ENCODE measurements at places on chromosomes 12 and 14.

- no peak for DNase-seq
Measured at GRCh38 chr12:68159681-68160304, at the start of gene IFNG. IFNG (minus strand) TSS chr12:68159740; CDS start chr12:68159615, 125 bp downstream.

DNA sequence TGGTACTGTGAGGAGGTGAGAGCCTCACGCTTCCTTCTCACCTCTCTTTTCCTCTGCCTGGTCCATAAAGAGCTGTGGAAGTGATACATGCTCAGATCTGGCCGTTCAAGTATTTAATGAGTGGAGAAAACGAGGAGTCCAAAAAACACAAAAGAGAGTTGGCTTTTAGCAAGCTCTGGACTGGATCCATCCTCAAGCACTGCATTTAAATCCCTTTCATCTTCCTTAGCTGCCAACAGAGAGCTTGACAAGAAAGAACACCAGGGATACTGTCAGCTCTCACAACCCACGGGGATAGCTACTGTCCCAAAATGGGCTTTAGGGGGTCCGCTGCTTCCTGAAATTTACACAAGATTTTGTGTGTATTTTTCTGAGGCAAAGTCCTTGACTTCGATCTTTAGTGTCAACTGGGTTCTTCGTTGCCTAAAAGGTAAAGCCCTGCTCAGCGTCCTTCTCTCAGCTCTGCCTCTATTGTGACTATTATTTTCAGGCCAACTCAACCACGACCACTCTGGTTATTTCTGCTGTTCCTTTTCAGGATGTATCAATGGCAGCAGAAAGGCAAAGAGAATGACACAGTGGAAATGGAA, 120.9 kb downstream of the TMTC1 start:
- DNase-seq: no peak

DNA sequence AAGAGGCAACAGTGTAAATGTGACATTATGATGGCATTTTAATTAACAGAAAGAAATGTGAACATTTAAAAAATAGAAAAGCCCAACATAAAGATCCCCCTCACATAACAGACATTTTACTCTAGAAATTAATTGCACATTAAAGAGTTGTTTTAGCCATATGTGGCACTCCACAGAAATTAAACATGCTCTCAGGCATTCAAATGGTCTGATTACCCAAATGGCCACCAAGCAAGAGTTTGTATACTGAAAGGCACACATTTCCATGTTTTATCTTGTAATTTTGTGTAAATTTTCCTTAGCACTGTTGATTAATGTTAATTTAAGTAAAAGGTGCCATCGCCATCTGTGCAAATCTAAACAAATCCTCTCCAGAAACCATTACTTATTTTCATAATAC, 43.5 kb downstream of the GTF2A1 start:
- no peak for DNase-seq

GRCh38 chr14:89617481-89618329, 200.7 kb upstream of the FOXN3 start:
- DNase-seq: peak; percentile 44

DNA sequence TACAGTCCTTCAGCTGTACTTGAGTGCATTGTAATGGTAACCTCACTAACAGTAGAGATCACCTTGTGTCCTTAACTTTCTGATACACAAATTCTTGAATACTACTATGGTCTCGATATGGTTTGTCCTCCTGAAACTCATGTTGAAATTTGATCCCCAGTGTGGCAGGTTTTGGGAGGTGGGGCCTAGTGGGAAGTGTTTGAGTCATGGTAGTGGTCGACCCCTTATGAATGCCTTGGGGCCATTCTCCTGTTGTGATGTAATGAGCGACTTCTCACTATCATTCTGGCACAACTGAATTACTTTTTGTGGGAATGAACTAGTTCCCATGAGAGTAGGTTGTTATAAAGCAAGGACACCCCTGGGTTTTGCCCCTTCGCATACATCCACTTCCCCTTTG, 52.3 kb downstream of the IPO8 start:
- no peak for DNase-seq

GRCh38 chr14:98914942-98915341, 357.1 kb downstream of the BCL11B start:
- DNase-seq: no peak

- no peak for DNase-seq
Measured at GRCh38 chr12:103268831-103269514, 226.8 kb downstream of the C12orf42 start.

DNA sequence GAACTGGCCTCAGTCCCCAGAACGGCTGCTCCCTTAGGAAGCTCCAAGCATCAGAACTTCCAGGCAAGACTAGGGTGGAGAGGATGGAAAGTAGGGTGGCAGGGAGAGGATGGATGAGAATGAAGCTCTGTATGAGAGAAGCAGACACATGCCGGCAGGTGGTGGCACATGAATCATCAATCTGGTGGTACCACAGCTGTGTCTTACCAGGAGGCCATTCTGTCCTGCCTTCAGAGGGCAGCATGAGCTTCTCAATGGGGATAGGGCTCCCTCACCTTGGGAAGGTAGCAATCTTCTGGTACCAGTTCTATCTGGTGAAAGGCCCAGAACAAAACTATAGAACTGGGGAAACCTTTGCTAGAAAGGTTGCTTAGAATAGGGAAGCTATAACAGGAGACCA, 55.4 kb upstream of the PYGL start:
- DNase-seq: no peak

- no peak for DNase-seq
Measured at GRCh38 chr12:101299931-101300330, 20.0 kb downstream of the UTP20 start.

GRCh38 chr14:30754778-30755177, 119.6 kb upstream of the COCH start:
- no peak for DNase-seq

DNA sequence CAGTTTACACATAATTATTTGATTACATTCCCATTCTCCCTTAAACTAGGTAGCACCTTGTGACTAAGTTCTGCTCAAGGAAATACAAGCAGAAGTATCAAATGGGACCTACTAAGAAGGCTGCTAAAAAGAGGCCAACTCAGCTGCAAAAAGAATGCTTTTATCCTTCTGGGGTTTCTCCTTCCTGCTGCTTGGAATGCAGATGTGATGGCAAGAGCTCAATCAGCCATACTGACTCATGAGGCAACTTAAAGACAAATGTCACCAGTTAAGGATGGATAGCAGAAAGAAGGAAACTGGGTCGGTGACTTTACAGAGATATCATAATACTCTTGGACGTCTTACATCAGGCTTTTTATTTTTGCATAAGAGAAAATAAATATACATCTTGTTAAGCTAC, 38.0 kb upstream of the RAP1B start:
- DNase-seq: no peak

- DNase-seq: no peak
Measured at GRCh38 chr12:90262251-90262650, 553.6 kb upstream of the ATP2B1 start.

- no peak for DNase-seq
Measured at GRCh38 chr12:78802593-78802992, 62.0 kb upstream of the SYT1 start.

GRCh38 chr12:125259178-125259867, 194.1 kb downstream of the AACS start:
- no peak for DNase-seq

- no peak for DNase-seq
Measured at GRCh38 chr12:52130711-52131110, 51.2 kb downstream of the SMIM41 start.

GRCh38 chr14:34219661-34220377, 242.2 kb downstream of the SPTSSA start:
- DNase-seq: no peak

- DNase-seq: no peak
Measured at GRCh38 chr14:71800878-71801277, 131.4 kb upstream of the RGS6 start.

GRCh38 chr12:59615392-59616165, 19.8 kb downstream of the SLC16A7 start:
- no peak for DNase-seq

- DNase-seq: peak; percentile 95
Measured at GRCh38 chr12:120725659-120726509, at the start of gene ACADS. ACADS (plus strand) TSS chr12:120725826; CDS start chr12:120725886, 60 bp downstream.

GRCh38 chr12:57657744-57658143, 24.7 kb upstream of the B4GALNT1 start:
- DNase-seq: no peak

DNA sequence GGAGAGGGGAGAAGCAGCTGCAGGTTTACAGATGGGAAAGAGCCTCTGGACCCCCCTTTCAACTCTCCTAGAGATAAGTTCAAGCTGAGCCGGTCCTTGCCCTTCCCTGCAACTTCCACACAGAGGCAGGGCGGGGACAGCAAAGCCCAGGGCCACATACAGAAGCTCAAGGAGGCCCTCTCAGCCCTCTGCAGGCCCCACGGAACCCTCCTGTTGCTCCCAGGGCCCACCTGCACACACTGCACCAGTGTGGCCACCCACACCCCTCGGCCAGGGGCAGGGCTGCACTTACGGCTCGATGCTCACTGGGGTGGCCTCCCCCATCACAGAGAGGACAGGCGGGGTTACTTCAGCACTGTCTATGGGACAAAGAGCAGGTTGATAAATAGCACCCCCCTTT, 13.0 kb upstream of the PNMA1 start:
- DNase-seq: peak; percentile 1

GRCh38 chr14:55867719-55868118, 250.5 kb upstream of the PELI2 start:
- DNase-seq: no peak

DNA sequence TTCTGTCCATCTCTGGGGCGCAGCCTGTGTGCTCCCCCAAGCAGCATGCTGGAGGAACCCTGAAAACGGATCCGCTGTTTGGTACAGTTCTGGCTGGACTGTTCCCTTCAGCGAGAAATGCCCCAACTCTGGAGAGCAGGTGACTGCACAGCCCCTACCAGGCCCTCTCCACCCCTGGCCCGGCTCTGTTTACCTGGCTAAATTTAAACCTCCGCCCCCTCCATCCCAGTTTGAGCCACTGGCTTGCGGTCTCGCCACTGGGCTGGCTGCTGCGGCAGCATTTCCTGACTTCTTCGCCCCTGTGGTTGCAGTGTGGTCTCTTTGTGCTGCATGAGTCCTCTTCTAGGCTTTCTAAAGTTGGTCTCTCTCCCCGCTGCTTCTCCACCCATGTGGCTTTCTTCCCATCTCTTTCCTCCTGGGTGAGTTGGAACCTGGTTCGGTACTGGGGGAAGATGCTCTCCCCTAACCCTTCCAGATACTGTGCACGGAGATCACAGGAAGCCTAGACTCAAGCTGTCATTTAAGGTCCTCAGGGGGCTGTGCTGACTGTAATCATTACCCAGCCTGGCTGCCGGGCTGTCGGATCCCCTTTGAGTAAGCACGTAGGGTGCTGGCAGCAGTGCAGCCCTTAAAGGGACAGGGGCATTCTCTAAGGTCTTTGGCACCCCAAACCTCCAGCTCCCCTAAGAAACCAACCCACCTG, 60.6 kb downstream of the FBXL14 start:
- DNase-seq: peak; percentile 64

GRCh38 chr14:68109132-68109900, 289.7 kb downstream of the RAD51B start:
- DNase-seq: no peak

DNA sequence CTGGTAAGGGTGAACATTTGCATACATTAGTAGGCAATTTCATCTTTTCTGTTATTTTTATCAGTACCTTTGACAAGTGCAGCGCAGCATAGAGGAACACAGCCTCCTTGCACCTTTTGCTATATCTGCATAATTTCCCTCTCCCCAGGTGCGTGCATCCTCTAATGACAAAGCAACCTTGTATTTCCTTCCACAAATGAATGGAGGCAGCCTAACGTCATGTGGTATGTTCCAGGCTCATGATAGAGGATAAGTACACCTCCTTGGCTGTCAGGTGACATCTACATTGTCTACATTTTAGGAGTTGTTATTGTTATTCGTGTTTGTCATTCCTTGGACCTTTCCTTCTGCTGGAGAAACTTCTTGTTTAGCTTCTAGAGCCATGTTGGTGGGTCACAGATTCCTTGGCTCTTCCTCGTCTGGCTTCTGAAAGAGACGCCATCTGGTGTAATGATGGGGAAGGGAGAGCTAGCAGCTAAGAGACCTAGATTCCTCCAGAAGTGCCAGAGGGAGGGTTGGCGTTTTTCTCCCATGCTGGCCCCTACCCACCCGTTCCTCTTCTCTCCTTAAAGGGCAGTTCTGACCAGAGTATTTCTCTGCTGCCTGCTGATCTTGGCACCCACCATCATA, 37.0 kb downstream of the EVL start:
- DNase-seq: no peak

- DNase-seq: no peak
Measured at GRCh38 chr12:45974883-45975282, 15.5 kb downstream of the SCAF11 start.

- DNase-seq: no peak
Measured at GRCh38 chr12:108806346-108806745, 51.0 kb downstream of the SSH1 start.

DNA sequence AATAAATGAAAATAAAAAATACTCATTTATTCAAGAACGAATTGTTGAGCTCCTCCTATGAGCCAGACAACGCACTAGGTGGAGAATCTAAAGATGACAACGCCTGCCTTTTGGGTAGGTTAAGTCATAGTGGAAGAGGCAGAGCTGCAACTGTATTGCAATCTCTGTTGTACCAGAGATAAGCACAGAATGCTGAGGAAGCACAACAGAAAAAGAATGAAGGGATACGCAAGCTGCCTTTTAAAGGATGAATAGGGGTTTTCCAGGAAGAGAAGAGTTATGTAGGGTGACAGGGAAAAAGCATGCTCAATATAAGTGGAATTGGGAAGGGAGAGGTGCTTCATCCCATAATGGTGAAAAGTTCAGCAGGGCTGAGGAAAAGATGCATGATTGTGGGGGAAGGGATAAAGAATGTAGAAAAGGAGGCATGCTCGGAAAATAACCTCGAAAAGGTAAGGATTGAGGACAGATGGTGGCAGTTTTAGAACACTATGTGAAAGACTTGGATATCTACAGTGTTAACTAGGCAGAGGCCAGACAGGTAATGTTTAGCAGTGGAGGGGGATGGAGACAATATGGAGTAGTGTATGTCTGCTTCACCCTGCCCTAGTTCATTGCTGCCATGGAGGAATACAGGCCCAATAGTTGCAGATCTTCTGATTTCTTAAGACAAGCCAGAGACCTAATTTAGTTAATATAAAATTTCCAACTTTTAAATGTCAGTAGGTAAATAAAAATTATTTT, 63.9 kb upstream of the DUSP6 start:
- DNase-seq: no peak

- DNase-seq: no peak
Measured at GRCh38 chr14:31965071-31965734, 111.9 kb upstream of the ARHGAP5 start.

GRCh38 chr14:36161776-36162175, 14.7 kb downstream of the PTCSC3 start:
- no peak for DNase-seq

DNA sequence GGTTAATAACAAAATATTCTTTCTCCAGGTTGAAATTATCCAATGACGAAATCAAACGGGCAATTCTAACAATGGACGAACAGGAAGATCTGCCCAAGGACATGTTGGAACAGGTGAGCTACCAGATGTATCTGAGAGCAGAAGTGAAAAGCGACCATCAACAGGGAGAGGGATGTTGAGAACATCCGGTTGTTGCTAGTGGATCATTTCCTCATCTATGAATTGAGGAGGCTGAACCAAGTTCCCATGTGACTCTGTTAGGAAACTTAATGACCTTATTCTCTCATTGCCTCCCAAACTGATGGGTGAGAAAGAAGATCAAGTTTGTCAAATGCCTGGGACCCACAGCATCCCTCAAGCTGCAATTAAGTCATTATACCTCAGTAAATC, 117.7 kb downstream of the GPR135 start:
- DNase-seq: no peak

Measured in stimulated activated CD4-positive, alpha-beta T cell treated with anti-CD3 and anti-CD28 coated beads, Interleukin-15, amount 100 ng/mL, for 24 hours (primary cell).